Forelimb muscle (tissue), 1 donor: ENCODE measurements at places on chromosomes 7 and 10.

- DNase-seq = no peak
Measured at GRCh38 chr7:50470250-50471163, 20.4 kb upstream of the FIGNL1 start.

GRCh38 chr7:70712942-70713341, 419.0 kb upstream of the GALNT17 start:
- no peak for DNase-seq

GRCh38 chr7:41881331-41882130, 178.6 kb upstream of the INHBA start:
- DNase-seq = no peak

GRCh38 chr10:4354382-4354812, 471.6 kb upstream of the AKR1E2 start:
- no peak for DNase-seq

GRCh38 chr7:20642166-20642565, 26.7 kb downstream of the ABCB5 start:
- DNase-seq = no peak

DNA sequence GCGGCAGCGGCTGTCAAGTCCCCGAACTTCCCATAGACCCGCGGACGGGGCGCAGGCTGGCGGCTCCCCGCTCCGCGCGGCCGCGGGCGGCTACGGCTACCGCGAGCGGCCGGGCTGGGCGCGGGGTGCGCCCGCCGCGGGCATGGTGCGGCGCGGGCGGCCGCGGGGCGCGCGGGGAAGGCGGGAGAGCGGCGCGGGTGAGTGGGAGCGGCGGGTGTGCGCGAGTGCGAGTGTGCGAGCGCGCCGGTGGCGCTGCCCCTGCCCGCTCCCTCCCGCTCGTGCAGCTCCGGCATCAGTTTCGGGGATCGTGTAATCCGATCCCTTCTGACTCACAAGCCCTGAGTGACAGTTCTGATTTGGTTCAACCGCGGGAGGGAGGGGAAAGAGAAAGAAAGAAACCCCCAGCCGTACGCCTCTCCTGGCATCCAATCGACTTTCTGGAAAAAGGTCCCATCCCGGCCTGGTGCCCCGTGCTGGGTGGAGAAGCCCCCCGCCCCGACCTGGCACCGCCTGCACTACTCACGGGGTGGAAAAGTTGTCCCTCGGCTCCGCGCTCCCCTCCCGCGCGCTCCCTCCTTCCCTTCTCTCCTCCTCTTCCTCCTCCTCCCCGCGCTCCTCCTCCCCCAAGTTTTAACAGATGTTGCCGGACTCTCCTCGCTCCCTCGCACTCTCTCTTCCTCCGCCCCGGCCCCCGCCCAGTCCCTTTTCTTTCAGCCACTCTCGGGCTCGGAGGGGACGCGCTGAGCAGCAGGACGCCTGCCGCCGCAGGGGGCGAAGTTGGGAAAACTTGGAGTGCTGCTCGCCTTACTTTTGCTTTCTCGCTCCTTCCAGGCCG, at the start of gene GLI3:
Gene GLI3 (minus strand): TSS at position 234 of the 835 bp plus-strand sequence. CDS start 13,956 bp downstream, outside the sequence.
- peak; percentile 83 for DNase-seq

DNA sequence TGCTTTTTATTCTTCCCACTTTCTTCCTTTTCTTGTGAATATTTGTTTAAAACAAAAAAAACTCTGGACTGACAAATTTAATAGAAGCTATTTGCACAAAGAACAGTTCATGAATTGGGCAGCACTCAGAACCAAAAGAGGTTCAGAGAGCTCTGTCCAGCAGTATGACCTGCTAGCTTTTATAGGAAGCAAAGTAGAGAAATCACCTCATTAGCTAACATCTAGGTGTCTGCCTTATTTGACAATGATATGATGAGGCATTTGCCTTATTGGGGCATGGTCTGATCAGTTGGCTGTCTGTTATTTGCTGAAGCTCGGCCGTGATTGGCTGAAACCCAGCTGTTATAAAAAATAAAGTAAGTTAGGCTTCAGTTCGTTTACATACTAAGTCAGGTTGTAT, 819 bp upstream of the TRIM4 start:
- no peak for DNase-seq

- no peak for DNase-seq
Measured at GRCh38 chr10:117684672-117685211, 142.2 kb downstream of the EMX2 start.

DNA sequence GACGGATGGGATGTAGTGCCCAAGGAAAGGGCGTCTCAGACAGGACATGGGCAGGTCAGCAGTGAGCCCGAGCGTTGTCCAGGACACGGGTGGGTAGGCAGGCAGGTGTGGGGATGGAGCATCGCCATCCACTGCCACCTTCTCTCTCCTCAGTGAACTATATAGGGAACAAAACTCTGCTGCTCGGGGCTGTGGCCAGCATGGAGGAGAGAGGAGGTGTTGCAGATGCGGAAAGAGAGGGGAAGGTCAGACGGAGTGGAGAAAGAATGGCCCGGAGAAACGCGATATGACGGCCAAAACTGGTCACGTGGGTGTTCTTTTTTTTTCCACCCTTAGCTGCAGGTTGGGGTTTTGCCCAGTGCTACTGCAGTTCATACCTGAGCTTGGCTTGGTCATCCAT, 71.2 kb downstream of the GRID1 start:
- DNase-seq = no peak

DNA sequence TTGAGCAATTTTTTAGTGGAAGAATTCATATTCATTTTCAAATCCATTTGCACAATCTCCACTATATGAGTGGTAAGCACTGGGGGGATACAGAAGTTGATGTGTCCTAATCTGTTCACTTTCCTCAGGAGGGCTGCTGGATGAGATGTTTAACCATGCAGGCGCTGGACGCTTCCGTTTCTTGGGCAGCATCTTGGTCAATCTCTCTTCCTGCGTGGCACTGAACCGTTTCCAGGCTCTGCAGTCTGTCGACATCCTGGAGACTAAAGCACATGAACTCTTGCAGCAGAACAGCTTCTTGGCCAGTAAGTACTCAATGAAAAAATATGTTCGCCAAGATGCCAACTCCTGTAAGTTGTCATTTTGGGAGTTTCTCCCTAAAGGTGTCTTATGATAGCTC, 179.3 kb downstream of the ABCA13 start:
- no peak for DNase-seq

GRCh38 chr7:37990337-37990736, 69.9 kb downstream of the EPDR1 start:
- no peak for DNase-seq

DNA sequence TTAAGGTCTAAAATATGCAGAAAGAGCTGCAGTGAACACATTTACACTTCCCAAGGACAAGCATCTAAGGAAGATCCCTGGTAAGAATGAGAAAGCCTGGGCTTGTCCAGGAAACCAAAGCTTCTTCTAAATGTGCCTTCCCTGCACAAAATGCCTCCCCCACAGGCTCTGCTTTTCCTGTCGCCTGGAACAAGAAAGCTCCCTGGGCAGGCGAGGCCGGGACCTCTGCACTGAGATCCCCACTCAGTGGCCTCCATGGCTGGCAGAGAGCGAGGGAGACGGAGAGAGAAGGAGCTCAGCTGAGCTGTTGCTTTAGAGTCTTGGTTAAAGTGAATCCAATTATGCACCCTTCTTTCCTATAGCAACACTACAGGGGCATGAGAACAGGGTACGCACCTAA, 75.6 kb downstream of the AMZ1 start:
- no peak for DNase-seq

DNA sequence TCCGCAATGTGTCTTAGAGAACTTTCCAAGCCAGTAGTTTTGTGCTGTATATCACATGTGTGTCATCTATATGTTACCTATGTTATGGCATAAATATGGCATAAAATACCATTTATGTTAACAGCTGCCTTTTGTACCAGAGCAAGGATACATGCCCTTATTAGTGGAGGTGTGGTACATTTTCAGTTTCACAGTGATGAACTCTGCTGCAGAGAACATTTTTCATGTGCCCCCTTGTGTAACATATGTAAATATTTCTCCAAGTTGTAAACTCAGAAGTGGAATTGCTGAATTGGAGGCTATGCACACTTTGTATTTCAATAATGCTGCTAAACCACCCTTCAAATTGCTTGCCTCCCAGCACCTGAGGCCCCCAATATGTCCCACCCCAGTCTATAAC, 31.9 kb upstream of the CRHR2 start:
- no peak for DNase-seq

DNA sequence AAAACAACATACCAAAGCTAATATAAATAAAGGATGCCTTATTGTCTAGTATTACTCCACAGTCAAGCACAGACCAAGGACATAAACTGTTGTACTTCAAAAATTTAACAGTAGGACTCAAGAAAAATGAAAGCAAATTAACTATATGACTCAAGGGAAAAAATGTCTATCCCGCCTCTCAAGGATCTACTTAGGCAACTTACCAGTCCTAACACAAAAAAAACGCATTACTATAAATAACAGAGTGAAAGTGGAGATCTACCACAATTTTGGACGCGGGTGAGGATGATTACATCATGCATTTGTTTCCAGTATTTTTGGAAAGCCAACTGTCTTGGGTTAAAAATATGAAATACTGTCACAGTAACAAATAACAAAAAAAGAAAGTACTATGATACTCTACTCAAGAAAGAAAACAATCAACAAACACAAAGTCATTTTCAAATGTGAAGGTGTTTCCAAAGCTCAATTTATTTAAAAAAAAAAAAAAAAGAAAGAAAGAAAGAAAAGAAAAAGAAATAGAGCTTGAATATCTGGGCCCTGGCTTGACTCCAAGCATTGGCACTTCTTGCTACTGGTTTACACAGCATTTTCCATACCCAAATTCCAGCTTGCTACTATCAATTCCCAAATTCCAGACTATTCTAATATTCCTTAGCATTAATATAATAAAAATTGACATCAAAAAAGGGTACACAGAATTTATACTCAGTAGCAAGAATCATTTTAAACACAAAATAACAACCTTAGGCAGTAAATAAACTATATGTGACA, 99.4 kb downstream of the RSU1 start:
- DNase-seq = peak; percentile 19

GRCh38 chr7:133641436-133641835, 388.6 kb downstream of the EXOC4 start:
- DNase-seq = no peak

DNA sequence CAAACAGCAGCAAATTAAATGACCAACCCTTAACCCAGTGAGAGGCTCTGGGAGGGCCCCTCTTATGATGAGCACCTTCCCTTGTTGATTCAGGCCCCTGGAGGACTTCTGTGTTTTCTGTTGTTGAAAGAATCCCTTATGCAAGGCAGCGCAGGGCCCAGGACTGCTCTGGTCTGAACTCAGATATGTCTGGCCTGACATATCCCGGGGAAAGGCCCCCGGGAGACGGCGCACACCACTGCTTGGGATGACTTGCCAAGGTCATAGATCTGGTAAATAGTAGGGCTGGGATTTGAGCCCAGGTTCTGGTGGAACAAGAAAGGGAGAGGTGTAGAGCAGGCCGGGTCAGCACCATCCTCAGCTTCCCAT, 124.0 kb downstream of the AOAH start:
- DNase-seq = no peak

DNA sequence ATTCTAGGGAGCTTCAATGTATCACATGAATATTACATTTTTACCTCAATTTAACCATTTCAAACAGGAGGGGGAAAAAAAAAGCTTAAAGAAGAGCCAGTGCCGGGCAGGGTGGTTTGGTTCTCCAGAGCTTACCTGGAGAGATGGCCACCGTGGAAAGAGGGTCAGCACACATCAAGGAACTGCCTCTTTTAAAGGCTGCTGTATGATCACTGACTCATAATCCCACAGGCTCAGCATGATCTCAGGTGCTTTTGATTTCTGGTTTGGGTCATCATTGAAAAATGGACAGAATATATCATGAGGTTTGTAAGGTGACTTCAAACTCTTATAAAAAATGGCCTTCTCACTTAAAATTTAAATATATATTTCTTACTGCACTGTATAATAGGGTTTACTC, 67.5 kb upstream of the MDFIC start:
- no peak for DNase-seq

GRCh38 chr10:36612436-36612835, 513.0 kb upstream of the ANKRD30A start:
- no peak for DNase-seq

- DNase-seq = no peak
Measured at GRCh38 chr10:36592964-36593363, 532.4 kb upstream of the ANKRD30A start.

DNA sequence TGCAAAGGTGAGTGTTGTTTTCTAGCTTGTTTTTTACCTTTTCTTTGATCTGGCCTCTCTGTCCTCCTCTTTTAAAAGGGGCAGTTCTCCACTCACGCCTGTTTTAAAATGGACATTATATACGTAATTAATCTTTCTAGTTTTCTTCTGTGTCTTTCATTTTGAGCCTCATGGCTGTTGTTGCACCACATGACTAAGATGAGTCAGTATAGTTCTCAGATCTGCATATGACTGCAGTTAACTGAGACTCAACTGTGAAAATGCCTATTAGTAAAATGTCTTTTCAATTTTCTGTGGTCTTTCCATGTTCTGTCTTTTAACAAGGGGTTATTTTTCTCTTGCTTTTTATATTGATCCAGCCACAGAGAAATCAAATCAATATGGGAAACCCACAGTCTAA, 296.1 kb downstream of the CDK14 start:
- DNase-seq = no peak

DNA sequence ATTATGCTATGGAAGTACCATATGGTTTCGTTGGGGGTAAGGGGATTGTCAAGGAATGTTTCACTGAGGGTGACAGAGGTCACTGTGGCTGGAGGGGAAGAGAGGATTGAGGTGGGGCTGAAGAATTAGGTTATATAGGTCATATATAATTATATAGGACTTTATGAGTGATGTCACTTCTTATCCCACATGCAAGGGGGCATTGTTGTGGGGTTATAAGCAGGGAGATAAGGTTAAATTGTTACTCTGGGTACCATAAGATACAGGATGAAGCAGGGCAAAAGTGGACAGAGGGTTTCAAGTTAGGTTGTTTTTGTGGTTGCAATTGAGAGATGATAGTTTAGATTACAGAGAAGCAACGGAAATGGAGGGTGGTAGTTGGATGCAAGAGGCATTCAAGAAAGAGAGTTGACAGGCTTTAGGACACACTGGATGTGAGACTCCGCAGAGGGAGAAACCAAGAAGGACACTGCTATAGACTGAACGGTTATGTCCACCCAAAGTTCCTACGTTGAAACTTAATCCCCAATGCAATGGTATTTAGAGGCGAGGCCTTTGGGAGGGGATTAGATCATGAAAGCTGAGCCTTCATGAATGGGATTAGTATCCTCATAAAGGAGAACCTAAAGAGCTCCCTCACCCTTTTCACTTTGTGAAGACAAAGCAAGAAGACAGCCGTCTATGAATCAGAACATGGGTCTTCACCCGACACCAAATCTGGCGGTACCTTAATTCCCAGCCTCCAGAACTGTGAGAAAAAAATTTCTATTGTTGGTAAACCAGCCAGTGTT, 7.0 kb upstream of the PRR15 start:
- no peak for DNase-seq

DNA sequence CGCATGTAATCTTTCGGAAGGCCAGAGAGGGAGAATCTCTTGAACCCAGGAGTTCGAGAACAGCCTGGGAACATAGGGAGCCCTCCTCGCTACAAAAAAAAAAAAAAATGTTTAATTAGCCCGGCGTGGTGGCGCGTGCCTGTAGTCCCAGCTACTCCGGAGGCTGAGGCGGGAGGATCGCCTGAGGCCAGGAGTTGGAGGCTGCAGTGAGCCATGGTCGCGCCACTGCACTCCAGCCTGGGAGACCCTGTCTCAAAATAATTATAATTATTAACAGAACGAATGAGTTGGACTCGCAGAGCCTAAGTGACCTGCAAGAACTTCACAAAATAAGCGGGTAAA, 794 bp downstream of the PCGF6 start:
- no peak for DNase-seq
